Bronchial epithelial cell (primary cell): ENCODE measurements at places on chromosomes 13 and 19. TPM values are rescaled to one million over a fixed set of nuclear protein-coding genes. Genes with fewer than 3 reads are reported as not detected.

DNA sequence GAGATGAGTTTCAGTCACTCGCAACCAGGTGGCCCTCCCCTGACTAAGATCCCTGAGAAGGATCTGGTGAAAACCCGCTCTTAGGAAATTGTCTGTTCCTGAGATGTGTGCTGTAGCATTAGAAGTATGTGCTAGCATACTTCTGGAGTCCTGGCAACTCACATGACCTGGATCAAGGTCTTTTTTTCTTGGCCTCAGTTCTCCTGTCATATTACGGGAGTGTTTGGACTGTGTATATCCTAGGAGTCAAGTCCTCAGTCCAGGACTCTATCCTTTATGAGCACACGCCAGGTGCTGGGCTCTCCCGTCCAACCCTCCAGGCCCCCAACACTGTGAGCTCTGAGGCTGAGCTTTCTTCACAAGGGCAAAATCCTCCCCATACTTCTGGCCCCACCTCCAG, 156.4 kb downstream of the UQCRFS1 start:
- no peak for DNase-seq

- no peak for DNase-seq
Observed at GRCh38 chr19:49853852-49854377, 3.0 kb downstream of the PTOV1 start.

DNA sequence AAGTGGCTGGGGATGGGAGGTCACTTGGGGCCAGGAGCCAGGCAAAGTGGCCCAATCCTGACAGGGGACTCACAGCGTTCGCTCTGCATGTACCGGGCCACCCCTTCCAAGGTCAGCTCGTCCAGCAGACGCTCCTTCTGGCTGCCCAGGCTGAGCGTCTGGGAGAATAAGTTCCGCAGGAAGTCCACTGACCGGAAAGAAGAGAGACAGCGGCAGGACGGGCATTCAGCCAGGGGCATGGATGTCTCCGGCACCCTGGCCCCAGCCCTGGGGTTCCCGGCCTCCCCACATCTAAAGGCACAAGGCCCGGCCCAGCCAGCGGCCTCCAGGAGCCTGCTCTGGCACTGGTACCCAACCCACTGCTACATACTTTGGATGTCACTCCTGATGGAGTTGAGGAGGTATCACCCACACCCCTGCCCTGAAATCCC, 6.1 kb downstream of the SIRT2 start:
- DNase-seq: no peak

- no peak for DNase-seq
Observed at GRCh38 chr13:60720590-60720989, 323.6 kb downstream of the TDRD3 start.

DNA sequence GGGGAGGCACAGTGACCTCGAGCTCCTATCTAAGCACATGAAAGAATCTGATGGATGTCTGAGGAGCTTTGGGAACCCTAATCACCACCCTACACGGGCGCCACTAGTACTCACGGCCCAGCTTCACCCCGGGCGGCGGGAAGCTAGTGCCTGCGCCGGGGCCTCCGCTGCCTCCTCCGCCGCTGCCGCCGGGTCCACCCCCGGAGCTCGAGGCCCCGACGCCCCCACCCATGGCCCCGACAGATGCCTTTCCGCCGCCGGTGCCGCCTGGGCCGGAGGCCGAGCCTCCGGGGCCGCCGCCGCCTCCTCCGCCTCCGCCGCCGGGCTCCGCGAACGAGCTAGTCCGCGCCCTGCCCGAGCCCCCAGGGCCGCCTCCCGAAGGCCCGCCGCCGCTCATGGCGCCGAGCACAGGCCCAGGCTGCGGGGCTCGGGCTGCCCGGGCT, 312 bp downstream of the GSK3A start:
- DNase-seq: no peak

GRCh38 chr19:35518313-35518712, 4.9 kb upstream of the DMKN start:
- DNase-seq: peak; percentile 93

The CEACAM7 gene
- total RNA-seq: 0.79 and 7.3 TPM in 2 replicates

GRCh38 chr13:28037399-28037798, 48.9 kb upstream of the URAD start:
- DNase-seq: peak; percentile 36
